ENCODE measurements at places on chromosomes 11 and 22. TPM values are rescaled to one million over a fixed set of nuclear protein-coding genes. Genes with fewer than 3 reads are reported as not detected.

DNA sequence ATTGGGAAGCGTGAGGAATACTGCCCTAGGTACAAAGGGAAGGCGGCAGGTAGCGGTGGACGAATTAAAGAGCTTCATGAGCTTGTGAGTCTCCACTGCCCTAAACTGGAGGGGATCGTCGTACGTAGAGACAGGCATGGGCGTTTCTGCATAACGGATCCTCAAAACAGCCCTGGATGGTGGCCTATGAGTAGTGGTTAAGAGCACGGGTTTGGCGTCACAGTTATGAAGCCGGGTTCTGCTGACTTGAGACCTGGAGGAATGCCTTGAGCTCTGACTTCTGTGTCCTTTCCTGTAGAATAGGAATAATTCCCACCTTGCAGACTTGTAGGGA, 335 bp downstream of the TMEM138 start:
- DNase-seq: no peak

DNA sequence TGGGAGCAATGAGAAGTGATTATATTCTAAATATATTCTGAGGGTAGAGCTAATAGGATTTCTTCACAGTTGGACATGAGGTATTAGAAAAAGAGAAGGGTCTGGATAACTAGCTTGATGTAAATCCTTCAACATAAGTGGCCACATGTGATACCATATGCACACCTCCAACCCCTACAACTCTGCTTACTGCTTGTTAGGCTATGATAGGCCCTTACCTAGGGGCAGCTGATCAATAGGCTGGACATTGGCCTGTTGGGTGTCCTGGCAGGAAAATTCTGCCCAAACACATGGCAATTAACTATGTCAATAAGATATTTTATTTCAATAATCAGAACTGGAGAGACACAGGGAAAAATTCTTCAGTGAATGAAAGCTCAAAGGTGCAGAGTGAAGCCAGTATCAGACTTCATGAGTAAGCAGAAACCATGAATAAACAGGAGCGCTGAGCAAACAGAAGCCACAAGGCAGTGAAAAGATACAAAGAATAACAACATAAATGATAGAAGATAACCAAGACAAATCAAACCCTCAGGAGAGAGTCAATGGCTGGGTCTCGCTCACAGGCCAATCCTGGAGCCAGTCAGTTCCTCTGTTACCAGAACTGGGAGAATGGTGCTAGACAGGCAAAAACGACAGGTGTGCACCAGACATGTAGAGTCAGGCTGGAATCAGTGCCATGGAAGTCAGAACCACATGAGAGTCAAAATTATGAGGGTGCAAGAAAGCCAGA, 46.3 kb upstream of the PSMA1 start:
- DNase-seq: no peak

- no peak for DNase-seq
These were observed 73.3 kb upstream of the ISX start for GRCh38 chr22:34992672-34993071.

DNA sequence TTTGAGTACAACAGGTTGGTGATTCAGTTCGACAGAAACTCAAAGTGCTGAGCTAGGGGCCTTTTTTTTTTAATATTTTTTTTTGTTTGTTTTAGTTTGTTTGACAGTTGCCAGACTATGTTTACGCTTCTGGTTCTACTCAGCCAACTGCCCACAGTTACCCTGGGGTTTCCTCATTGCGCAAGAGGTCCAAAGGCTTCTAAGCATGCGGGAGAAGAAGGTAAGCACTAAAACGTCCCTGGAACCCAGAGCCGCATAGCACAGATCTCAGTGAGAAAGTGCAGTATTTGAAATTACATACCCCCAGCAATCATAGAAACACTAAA, 649 bp downstream of the PRRG4 start:
- no peak for DNase-seq

DNA sequence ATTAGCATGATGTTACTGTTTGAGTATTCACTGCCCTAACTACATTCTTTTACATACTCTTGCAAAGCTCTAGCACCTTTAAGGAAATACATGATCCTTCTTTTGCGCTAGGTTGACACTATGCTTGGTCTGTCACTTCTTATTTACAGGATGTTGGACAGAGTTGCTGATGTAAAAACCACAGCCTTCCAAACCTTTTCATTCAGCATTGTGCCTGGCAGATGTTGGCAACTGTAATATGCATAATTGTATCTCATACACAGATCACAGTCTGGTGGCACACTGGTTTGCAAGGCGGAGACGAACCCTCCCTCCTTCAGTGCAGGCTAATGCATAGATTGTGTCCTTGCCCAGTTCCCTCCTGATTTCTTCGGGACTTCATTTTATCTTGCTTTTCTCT, 224.1 kb downstream of the SNX19 start:
- no peak for DNase-seq

GRCh38 chr22:37167176-37167980, 17.7 kb upstream of the IL2RB start:
- peak; percentile 65 for DNase-seq

- DNase-seq: no peak
These were observed 1338.8 kb downstream of the BRD1 start for GRCh38 chr22:48488611-48489511.

DNA sequence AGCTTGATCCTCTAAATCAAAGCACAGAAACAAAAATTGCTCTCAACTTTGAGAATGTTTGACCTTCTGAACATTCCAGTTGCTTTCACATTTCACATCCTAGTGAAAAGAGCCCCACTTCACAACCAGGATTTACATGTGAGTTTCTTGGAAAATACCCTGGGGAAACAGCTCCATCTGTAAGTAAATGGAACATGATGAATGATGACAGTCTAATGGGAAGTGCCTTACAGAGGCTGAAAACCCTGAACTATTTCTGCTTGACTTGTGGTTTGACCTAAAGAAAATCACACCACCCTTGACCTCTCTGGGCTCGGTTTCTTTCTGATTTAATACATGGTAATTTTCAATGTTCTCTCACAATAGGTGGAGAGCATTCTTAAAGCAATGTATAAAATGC, 499.4 kb upstream of the API5 start:
- DNase-seq: no peak

GRCh38 chr11:11537372-11537771, 84.4 kb downstream of the GALNT18 start:
- no peak for DNase-seq

DNA sequence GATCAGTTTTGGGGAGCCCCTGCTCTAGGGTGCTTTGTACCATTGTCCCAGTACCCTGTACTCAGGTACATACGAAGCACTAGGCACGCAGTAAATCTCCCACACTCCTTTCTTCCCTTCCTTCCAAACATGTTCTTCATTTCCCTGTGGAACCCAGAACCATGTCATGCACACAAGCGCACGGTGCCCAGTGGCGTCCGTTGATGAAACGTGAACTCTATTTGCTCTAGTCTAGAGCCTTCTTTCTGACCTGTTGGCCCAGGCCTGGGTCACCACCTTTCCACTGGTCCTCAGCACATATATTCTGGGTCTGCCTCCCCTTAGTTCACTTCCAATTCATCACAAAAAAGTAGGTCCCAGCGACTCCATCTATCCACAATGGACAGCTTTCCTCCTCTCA, 7.0 kb downstream of the USH1C start:
- DNase-seq: no peak

- no peak for DNase-seq
These were observed 54.1 kb upstream of the WNT11 start for GRCh38 chr11:76260296-76260925.

DNA sequence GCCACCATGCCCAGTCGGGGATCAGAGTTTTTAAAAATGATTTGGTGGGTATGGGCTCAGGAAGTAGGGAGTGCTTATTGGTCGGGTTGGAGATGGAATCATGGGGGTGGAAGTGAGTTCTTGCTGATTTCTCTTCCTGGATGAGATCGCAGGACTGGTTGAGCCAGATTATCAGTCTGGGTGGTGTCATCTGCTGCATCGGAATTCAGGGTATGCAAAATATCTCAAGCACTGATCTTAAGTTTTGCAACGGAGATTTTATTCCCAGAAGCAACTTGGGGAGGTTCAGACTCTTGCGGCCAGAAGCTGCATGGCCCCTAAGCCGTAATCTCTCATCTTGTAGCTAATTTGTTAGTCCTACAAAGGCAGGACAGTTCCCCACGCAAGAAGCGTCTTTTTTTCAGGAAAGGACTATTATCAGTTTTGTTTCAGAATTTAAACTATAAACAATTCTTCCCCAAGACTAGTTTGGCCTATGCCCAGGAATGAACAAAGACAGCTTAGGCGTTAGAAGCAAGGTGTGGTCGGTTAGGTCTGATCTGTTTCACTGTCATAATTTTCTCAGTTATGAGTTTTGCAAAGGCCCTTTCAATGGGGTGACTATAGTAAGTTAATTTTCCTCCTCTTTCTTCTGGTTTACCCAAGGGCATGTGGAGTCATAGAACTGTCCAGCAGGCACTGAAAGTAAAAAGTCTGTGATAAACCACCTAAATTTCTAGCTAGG, 1.4 kb upstream of the PIWIL3 start:
- DNase-seq: no peak

DNA sequence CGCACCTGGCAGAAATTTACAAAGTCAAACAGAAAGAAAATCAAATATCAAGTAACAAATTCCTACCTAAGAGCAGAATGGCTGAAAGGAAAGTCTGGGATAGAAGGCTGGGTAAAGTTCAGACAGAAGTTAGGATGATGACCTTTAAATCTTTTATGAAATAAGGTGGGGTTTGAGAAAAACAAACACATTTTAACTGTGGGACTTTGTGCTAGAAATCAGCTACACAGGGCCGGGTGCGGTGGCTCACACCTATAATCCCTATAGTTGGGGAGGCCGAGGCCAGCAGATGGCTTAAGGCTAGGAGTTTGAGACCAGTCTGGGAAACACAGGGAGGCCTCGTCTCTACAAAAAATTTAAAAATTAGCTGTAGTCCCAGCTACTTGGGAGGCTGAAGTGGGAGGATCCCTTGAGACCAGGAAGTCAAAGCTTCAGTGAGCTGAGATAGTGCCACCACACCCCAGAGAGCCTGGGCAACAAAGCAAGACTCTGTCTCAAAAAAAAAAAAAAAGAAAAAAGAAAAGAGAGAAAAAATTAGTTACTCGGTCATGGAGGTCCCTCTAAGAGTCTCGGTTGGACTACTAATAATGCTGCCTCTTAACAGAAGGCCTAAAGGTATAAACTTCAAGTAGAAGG, 119.7 kb upstream of the BID start:
- no peak for DNase-seq

GRCh38 chr11:11230087-11230486, 123.0 kb downstream of the CSNK2A3 start:
- no peak for DNase-seq

DNA sequence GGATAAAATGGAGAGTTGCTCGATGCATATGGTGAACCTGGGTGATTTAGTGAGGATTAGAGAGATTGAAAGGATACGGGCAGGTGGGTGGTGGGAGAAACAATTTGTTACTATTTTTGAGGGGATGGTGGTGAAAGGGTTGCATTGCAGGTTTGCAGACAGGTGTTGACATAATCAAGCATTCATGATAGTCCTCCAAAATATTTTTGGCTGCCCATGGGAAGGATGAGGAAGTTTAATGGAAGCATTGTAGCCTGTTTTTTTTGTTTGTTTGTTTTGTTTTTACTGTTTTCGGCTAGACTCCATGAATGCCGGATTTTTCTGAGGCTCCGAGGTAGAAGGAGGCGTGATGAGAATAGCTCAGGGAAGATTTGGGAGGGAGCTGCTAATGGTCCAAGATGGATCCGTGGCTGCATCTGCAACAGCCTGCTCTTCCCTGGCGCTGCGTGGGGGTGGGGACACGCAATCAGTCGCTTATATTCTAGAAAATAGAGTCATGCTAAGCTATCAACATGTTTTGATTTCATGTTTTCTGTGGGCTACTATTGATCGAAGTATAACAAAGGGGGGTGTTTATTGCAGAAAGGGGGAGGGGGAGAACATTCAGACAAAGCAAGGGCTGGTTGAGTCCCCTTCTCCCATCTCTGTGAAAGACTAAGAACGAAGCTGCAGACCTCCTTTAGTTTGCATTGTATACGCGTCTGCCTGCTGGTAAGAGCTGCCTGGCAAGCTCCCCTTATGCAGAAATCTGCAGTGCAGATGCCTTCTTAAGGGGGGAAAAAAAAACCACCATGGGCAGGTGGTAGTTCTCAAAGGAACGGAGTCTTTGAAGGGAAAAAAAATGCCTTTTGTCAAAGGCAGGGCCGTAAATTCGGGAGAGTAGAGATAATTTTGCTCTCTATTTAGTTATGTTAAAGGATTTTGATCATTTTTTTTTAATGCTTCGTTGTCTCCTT, 1.0 kb downstream of the RTN3 start:
- no peak for DNase-seq

- peak; percentile 7 for DNase-seq
These were observed 8.5 kb downstream of the SIDT2 start for GRCh38 chr11:117187007-117187406.

DNA sequence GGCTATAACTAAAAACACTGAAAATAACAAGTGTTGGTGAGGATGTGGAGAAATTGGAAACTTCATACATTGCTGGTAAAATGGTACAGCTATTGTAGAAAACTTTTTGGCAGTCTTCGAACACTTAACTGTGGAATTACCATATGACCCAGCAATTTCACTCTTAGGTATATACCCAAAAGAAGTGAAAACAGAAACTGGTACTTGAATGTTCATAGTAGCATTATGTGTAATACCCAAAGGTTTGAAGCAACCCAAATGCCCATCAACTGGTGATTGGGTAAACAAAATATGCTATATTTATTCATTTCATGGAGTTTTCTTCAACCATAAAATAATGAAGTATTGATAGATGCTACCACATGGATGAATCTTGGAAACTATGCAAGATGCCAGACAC, 40.8 kb upstream of the FTH1 start:
- DNase-seq: no peak

DNA sequence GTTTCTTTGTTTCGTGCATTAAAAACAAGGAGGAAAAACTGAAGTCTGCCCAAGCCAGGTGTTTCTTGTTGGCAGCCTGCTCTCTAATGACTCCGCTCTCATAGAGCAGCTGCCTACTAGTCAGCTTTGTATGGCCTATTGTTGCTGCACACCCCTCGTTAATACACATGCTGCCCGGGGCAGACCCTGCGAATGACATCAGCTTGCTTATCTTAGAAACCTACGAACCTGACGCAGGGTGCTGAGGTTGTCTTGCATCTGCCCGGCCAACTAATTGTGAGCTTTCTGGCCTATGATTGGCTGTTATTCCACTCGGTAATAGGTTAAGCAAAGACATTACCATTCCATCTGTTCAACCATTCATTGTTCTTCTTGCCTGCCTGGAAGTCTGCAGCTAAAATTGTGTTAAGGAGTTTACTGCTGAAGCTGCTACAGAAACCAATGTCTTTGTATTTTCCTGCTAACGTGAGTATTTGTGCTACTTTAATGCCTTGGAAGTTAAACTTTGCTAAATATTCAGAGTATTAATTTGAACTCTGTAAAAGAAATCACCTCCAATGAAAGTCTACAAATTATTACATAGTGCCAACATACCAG, 37.5 kb downstream of the ZC3H12C start:
- DNase-seq: no peak

Gene IL17RA
- total RNA-seq: 10.9 TPM

Gene OR52I1
- not detected for total RNA-seq

Gene KMT5B
- total RNA-seq: 29.1 TPM

Gene DESI1
- total RNA-seq: 41.6 TPM

Gene APOL1
- total RNA-seq: 22.1 TPM

Gene SLC22A12
- not detected for total RNA-seq

Gene DERL3
- 3.1 TPM for total RNA-seq

Gene OR5J2
- not detected for total RNA-seq

Gene ANAPC15
- total RNA-seq: 46.1 TPM

Gene PVALB
- total RNA-seq: not detected

Gene ANGPTL5
- 1.5 TPM for total RNA-seq

Data from Right ventricle myocardium inferior (tissue), 1 donor.